MCF 10A (cell line): ENCODE measurements at places on chromosomes 5 and 9. TPM values are rescaled to one million over a fixed set of nuclear protein-coding genes. Genes with fewer than 3 reads are reported as not detected.

Gene SLC27A6
- 0.12 and 0.16 TPM in 2 replicates for total RNA-seq

Gene OTP
- not detected in 2 replicates for total RNA-seq

GRCh38 chr5:137566780-137567179 lies 67.7 kb upstream of the SPOCK1 start:
- H3K27ac ChIP-seq = no peak overlapping the region
- H3K4me3 ChIP-seq = no peak overlapping the region
- no peaks in the 10 kb centered on the region for H3K36me3 ChIP-seq
- no peaks in the 10 kb centered on the region for H3K27me3 ChIP-seq
- DNase-seq = no peak

GRCh38 chr9:112858625-112859147 lies 32.0 kb downstream of the SLC46A2 start:
- peak; percentile 5 for DNase-seq
- H3K4me1 ChIP-seq = peaks cover 7% of the 10 kb centered on the region
- no peaks in the 10 kb centered on the region for H3K27me3 ChIP-seq
- peak overlapping the region; percentile 49 for H3K27ac ChIP-seq
- H3K36me3 ChIP-seq = no peaks in the 10 kb centered on the region
- no peak overlapping the region for H3K4me3 ChIP-seq

DNA sequence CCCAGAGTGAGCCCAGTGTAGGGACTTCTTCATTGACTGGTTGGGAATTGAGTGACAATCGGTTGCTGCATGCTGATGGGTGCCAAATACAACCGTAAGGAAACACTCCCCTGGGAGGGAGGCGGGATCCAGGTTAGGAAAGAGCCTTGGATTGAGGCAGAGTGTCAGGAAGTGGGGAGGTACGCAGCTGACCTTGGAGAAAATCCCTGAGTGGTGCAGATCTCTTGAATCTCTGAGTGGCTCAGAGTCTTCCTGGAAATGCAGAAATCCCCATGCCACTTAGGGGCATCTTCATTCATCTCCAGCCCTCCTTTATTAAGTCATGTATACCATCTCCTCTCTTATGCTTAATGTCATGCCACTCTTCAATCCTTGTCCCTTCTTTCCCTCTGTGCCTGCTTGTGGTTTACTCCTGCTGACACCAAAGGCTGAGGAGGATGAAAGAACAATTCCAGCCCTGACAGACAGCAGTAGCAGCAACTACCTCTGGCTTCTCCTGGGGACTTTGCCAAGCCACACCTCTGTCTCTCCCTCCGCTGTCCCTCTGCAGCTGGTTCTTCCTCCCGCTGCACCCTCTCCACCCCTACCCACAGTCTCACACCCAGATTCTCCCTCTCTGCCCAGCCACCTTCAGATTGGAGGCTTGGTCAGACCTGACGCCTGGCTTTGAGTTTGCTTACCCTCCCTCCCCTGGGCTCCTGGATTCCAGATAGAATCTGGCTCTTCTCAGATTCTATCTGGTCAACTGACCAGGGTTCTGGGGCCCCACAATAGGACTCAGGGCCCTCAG lies 14.1 kb upstream of the LCP2 start:
- H3K4me1 ChIP-seq = peaks cover 25% of the 10 kb centered on the region
- H3K36me3 ChIP-seq = no peaks in the 10 kb centered on the region
- peak; percentile 33 for DNase-seq

DNA sequence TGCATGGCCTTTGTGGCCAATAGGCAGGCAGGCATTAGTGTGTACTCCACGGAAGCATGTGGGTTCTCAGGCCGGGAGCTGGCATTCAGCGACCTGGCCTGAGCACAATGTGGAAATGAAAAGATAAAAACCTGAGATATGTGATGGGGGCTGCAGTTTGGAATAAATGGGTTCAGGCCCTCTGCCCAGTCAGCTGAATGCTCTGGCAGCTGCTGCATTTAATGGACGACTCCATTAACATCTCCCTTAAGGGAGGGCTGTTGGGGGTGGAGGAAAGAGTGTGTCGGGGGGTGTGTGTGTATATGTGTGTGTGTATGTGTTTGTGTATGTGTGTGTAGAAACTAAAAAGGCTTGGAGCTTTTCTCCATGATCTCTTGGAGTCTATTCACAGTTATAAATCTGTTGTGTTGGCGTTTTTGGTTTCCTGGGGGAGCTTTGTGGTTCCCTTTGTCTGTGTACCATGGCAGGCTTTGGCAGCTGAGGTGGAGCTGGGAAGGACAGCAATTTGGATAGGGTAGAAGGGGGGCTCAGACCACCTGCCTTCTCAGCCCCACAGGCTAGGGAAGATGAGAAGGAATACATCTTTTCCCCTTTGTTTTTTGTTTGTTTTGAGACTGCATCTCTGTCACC lies 27.3 kb upstream of the HSPA9 start:
- DNase-seq = no peak
- H3K36me3 ChIP-seq = no peaks in the 10 kb centered on the region
- H3K4me1 ChIP-seq = peaks cover 9% of the 10 kb centered on the region
- no peak overlapping the region for H3K27ac ChIP-seq
- no peak overlapping the region for H3K4me3 ChIP-seq
- H3K27me3 ChIP-seq = no peaks in the 10 kb centered on the region
